Activated CD8-positive, alpha-beta memory T cell treated with anti-CD3 and anti-CD28 coated beads, Interleukin-2, amount 10 ng/mL, durations not matched to agents 7 days and 5 days (primary cell): ENCODE measurements at places on chromosomes 1 and 21.

DNA sequence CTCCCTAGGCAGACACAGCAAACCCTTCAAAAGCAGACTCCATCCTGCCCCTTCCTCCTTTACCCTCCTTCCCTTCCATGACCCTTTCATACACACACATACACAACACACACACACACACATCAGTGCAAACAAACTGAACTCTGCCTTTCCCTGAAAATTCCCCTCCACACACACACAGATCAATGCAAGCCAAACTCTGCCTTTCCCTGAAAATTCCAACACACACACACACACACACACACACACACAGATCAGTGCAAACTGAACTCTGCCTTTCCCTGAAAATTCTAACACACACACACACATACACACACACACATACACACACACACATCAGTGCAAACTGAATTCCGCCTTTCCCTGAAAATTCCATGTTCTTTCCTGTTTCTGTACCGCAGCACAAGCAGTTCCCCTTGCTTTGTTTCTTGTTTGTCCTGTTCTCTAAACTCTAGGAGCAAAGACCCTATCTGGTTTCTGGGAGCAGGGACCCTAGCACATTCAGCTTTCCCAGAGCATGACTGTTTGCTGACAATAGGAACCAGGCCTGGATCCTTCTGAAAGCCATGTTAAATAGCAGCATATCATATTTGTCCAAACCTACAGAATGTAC lies 91.0 kb downstream of the PTPN14 start:
- DNase-seq: no peak

GRCh38 chr1:31222176-31222575 lies 17.5 kb downstream of the NKAIN1 start:
- DNase-seq: no peak

DNA sequence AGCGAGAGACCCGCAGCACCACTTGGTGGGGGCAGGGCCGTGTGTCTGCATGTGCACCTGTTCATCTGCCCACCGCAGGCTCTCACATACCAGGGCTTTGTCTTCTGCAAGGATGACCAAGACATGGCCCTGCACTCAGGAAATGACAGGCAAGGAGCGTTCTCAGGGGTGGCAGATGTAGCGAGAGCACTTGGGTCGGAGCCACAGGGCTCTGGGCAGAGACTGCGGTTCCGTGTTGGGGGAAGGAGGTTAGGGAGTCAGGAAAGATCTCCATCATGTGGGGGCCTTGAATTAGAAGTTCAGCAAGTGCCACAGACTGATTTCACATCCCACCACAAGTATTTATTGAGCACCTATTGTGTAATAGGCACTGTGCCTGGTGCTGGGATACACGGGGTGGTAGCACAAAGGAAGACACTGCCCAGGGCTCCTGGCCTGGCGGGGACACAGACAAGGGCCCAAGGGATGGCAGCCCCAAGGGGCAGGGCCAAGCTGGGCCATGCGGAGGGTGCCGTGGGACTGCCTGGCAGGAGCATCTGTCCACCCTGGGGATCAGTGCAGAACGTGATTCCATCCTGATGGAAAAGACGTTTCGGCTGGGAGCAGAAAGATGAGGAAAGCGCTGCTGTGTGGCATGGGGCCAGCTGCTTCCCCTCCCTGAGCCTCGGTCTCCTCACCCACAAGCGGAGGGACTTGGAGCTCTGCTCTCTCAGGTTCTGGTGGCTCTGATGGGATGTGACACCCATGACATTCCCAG lies 11.4 kb upstream of the SPSB1 start:
- no peak for DNase-seq

DNA sequence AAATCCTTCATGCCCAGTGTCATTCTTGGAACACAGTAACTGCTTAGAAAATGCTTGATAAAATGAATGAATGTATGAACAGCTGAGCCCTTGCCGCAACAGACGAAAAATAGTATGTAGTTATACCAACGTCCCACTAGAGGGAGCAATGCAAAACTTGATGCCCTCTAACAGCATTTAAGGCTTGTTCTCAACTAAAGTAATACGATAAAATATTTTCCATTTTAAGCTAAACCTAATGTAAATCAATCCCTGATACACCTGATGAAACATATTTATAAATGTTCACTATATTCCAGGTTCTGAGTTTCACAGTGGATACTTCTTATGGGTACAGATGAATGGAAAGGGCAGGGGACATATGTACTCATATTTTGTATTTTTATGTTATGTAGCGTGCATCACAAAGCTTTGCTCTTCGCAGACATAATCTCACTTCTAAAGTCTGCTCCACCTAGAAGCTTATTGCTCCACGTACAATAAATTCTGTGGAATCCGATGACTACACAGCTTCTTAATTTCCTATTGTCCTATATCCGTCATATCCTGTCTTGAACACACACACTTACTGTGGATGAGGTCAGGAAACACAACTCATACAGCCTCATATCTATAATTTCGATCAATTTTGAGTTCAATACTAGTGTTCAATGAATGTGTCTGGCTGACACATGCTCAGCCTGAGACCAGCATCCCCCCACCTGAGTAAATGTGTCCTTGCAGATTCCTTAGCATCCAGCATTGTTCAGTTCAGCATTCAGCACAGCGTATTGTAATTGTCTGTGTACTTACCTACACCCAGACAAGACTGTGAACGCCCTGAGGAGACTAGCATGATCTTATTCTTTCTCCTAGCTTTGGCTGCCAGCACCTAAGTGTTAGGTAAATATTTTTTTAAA lies 4.4 kb upstream of the UTP25 start:
- DNase-seq: no peak

- peak; percentile 55 for DNase-seq
Observed at GRCh38 chr1:70504176-70504820, 93.2 kb downstream of the CTH start.

- no peak for DNase-seq
Observed at GRCh38 chr1:55006931-55007330, 8.2 kb downstream of the BSND start.

DNA sequence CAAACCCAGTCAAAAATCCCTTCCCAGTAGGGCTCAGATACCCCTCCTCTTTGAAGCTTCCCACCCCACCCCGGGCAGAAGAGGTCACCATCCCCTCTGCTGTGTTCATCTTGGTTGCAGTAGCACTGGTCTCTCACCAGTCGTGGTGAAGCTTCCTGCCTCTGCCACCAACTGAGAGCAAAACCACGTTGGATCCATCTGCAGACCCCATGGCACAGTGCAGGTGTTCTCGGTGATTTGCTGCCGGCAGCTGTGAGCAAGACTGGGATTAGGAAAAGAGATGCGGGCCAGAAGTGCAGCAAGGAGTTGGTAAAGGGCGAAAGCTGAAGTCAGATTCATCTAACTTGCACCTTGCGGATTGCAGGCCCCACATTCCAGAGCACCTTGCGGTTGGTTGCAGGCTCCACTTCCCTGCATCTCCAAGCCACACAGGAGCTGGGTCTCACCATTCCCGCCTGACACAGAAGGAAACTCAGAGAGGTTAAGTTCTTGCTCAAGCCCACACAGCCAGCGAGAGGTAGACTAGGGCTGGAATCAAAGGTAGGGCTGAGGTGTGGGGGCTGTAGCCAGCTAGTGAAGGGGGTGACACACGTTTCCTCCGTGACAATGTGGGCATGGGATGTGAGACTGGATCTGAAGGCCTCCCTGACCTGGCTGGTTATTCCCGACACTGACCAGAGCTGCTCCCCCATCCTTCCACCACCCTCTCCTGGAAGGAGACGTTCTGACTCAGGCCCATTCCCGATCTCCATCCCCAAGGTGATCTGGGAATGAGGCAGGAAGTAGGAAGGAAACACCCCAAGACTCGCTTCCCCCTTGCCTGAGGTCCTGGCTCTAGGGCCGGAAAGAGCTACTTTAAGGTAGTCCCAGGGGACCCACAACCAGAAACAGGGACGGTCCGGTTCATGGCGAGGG lies 3.3 kb upstream of the FAM110D start:
- no peak for DNase-seq

DNA sequence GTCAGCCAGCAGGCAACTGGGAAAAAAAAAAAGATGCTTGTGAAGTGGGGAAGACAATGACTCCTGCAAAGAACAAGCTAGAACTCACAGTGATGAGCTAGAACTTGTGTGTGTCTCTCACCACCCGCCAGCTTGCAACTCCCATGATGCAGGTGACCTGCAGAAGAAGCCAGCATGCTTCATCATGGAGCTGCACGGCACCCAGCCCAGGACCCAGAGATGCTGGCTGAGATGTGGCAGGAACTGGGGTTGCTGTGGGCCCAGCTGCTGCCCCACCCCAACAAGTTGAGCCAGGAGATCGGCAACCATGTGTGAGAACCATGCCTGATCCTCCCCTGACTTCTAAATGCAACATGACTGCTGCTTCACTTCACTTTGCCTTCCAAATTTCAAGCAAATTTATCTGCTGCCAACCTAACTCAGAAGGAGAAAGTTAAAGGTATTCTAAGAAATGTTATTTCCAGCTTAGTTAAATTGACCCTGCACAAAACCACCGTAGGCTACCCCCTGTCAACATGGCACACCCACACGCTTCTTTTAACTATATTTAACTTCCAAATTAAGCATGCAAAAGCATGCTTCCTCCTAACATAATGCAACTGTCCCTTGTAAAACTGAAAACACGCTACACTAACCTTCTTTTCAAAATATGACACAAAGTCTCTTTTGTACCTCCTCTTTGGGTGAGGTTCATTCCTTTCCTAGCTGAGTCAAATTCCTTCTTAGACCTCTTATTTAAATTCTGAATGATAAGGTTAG lies 166.0 kb upstream of the IGSF21 start:
- DNase-seq: no peak

DNA sequence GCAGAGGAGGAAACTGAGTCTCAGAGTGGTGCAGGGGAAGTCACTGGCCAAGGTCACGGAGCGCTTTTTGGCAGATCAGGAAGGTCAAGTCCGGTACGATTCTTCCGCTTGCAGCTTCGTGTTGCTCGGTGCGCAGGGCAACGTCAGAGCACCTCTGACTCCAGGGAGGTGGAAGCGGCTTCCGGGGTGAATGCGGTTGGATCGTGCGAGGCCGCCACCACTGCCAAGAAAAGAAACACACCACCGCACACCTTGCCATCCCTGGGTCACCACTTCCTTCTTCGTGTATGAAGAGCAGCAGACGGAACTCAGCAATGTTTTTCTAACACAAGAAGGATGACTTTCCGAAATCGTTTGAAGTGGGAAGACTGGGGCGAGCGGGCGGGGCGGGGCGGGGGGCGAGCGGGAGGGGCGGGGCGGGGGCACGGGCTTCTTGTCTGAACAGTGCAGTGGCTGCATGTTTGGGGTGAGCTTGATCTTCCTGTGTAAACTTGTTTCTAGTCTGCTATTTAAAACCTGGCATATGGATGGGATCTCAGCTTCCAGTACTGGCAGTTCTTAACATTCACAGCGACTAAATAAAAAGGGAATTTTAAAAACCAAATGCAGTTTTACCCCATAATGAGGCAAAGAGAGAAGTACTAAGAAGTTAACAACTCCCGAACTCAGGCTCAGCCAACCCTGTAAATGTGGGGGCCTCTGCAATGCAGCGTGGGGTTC lies 300.0 kb downstream of the RRAGC start:
- DNase-seq: peak; percentile 95

GRCh38 chr1:102531036-102531435 lies 534.3 kb upstream of the OLFM3 start:
- no peak for DNase-seq

DNA sequence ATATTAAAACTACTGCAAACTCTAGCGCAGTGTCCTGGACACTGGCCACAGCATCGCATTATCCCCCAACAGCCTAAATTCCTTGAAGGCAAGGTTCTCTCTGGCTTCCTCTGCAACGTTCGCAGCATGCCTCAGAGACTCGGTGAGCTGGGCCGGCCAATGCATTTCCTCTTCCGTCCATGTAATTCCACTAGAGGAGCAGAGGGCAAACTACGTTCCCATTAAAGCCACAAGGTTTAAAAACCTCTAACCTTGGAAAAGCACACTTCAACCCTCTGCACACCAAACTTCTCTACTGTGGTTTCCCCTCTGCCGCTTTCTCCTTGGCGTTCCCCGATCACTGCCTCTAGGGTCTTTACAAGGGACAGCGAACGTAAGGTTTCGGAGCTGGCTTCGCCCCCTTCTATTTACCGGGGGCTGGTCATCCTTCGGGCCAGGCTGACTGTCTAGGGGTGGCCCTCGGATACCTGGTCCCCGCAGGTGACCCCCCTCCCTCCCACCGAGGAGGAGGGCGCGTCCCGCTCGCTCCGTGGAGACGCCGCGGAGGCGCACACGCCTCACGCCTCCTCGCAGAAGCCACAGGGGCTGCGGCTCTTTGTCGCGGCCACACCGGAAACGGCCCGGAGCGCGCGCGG lies 456 bp upstream of the SMYD2 start:
- DNase-seq: no peak

DNA sequence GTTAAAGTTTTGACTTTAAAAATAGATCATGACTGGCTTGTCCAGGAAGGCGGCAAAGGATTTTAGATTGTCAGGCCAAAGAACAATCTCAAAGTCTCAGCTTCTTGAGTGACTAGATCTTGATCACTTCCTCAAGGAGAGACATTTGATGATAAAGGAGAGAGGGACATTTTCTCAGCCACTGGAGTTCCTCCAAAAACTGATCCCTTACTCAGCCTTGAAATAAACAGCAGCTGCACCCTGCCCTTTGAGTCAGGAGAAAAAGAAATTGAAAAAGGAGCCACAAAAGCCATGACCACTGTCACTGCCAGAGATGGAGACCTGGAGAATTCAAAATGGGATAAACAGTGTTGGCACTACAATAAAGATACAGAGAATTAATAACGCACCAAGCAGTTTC lies 288.4 kb upstream of the PRMT6 start:
- DNase-seq: no peak

DNA sequence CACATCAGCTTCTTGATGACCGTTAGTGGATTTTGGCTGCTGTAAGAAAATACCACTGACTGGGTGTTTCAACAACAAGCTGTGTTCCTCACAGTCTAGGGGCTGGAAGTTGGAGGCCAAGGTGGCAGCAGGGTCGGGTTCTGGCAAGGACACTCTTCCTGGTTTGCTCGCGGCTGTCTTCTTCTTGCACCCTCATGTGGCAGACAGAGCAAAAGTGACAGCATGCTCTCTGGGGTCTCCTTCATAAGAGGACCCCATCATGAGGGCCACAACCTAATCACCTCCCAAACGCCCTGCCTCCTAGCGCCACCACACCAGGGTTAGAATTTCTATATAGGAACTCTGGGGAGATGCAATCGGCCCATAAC lies 18.6 kb upstream of the TSPEAR start:
- DNase-seq: no peak

GRCh38 chr1:232493869-232494268 lies 136.1 kb downstream of the SIPA1L2 start:
- DNase-seq: no peak

GRCh38 chr1:110476028-110476765 lies 25.2 kb downstream of the PROK1 start:
- no peak for DNase-seq

GRCh38 chr21:40335704-40336103 lies 468.5 kb downstream of the PCP4 start:
- DNase-seq: no peak

- DNase-seq: peak; percentile 48
Observed at GRCh38 chr1:38915352-38915948, 26.2 kb downstream of the RHBDL2 start.

DNA sequence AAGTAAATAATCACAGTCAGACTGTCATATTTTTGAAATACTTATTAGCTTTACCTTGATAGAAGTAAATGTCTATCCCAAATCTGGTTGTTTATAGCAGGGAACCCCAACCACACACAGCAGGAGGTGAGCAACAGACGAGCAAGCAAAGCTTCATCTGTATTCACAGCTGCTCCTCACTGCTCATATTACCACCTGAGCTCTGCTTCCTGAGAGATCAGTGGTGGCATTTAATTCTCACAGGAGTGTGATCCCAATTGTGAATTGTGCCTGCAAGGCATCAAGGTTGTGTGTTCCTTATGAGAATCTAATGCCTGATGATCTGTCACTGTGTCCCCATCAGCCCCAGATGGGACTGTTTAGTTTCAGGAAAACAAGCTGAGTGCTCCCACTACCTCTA lies 104.3 kb downstream of the GPATCH2 start:
- DNase-seq: no peak
